ENCODE measurements at places on chromosomes 13 and 19.

GRCh38 chr13:95643571-95643935 is 953 bp downstream of the DZIP1 start:
- peaks cover 62% of the 10 kb centered on the region for H3K27me3 ChIP-seq
- H3K4me3 ChIP-seq = no peak overlapping the region
- no peaks in the 10 kb centered on the region for H3K36me3 ChIP-seq
- no peaks in the 10 kb centered on the region for H3K4me1 ChIP-seq
- no peak overlapping the region for H3K27ac ChIP-seq

DNA sequence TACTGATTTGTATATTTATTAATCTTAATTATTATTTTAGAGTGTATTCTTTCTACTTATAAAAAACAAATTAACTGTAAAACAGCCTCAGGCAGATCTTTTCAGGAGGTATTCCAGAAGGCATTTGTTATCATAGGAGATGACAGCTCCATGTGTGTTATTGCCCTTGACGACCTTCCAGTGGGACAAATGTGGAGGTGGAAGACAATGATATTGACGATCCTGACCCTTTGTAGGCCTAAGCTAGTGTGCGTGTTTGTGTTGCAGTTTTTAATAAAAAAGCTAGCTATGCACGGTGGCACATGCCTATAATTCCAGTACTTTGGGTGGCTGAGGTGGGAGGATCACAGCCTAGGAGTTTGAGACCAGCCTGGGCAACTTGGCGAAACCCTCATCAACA is 46.7 kb downstream of the NDFIP2 start:
- DNase-seq = no peak
- peaks cover 9% of the 10 kb centered on the region for H3K36me3 ChIP-seq
- no peak overlapping the region for H3K4me3 ChIP-seq
- peaks cover 7% of the 10 kb centered on the region for H3K4me1 ChIP-seq

GRCh38 chr13:23751195-23751594 is 138.0 kb downstream of the MIPEP start:
- H3K4me3 ChIP-seq = no peak overlapping the region
- no peaks in the 10 kb centered on the region for H3K4me1 ChIP-seq
- no peaks in the 10 kb centered on the region for H3K36me3 ChIP-seq
- H3K27me3 ChIP-seq = no peaks in the 10 kb centered on the region

DNA sequence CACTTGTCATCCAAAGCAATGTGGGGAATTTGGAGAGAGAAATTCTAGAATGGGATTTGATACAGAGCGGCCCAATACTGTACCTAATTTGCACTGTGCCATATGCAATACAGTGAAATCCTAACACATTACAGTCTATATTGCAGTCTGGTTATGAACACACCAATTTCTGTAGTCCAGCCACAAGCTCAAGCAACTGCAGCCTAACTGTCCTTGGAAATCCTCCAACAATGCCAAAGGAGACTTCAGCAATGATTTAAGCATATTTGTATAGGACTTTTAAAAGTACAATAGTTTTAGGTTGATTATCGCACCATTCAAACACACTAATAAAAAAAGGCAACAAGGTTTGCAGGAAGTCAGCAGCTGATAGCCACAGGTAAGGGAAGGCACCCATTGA is 17.3 kb downstream of the DIAPH3 start:
- no peak overlapping the region for H3K27ac ChIP-seq
- H3K4me1 ChIP-seq = no peaks in the 10 kb centered on the region
- no peak for DNase-seq

GRCh38 chr19:35539850-35540249 is 5.6 kb upstream of the TMEM147 start:
- no peaks in the 10 kb centered on the region for H3K36me3 ChIP-seq
- no peak for DNase-seq
- no peaks in the 10 kb centered on the region for H3K27me3 ChIP-seq
- H3K4me1 ChIP-seq = peaks cover 8% of the 10 kb centered on the region
- H3K4me3 ChIP-seq = no peak overlapping the region
- H3K27ac ChIP-seq = no peak overlapping the region

DNA sequence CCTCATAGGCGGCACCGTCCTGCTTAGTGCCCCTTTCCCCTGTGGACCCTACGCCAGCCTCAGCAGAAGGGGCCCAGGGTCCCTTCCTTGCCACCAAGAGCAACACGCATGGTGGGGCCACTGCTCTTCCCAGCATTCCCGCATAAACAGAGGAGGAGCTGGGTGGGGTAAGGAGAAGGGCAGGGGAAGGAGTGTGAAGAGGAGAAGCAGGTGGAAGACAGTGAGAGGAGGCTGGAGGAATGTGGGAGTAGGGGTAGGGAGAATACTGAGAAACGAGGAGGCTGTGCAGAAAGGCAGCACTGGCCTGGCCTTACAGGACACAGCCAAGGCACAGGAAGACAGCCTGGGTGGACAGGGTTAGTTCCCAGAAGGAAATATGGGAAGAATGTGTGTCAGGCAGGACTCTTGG is 43.9 kb downstream of the ZNF331 start:
- H3K36me3 ChIP-seq = peaks cover 13% of the 10 kb centered on the region
- H3K27me3 ChIP-seq = no peaks in the 10 kb centered on the region
- H3K4me1 ChIP-seq = no peaks in the 10 kb centered on the region
- no peak for DNase-seq

GRCh38 chr13:45200701-45201232 is at the start of gene KCTD4:
Gene KCTD4 (minus strand): TSS chr13:45201045. CDS start chr13:45194567, 6,478 bp downstream.
- H3K27me3 ChIP-seq = no peaks in the 10 kb centered on the region
- DNase-seq = no peak
- H3K4me1 ChIP-seq = no peaks in the 10 kb centered on the region
- H3K4me3 ChIP-seq = no peak within 1 kb of the TSS
- no peaks in the 10 kb centered on the region for H3K36me3 ChIP-seq
- no peak within 1 kb of the TSS for H3K27ac ChIP-seq

GRCh38 chr13:48536621-48537250 is 3.9 kb upstream of the RCBTB2 start:
- DNase-seq = no peak
- H3K27me3 ChIP-seq = no peaks in the 10 kb centered on the region
- H3K27ac ChIP-seq = no peak overlapping the region

- H3K36me3 ChIP-seq = no peaks in the 10 kb centered on the region
- DNase-seq = no peak
- no peak overlapping the region for H3K4me3 ChIP-seq
- no peak overlapping the region for H3K27ac ChIP-seq
- peaks cover 21% of the 10 kb centered on the region for H3K27me3 ChIP-seq
Observed at GRCh38 chr19:3039641-3040077, 10.6 kb upstream of the TLE2 start.

DNA sequence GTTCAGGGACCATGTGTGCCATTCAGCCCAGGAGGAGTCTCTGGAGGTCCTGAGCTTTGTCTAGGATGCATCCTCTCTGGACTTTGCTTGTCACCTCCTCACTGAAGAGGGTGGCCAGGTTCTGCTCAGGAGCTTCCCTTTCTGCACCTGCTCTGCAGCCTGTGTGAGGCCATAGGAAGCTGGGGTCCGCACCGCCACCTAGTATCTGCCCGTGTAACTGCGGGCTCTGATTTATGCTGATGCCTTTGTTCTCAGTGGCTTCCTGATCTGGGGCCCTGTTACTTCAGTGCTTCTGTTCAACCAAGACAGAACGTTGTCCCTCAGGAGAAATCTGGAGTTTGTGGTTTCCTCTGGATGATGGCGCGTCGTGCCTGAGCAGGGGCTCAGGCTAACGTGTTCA is 15.5 kb downstream of the ZNF610 start:
- no peak for DNase-seq
- no peaks in the 10 kb centered on the region for H3K36me3 ChIP-seq
- H3K27ac ChIP-seq = no peak overlapping the region
- H3K4me3 ChIP-seq = no peak overlapping the region
- H3K4me1 ChIP-seq = no peaks in the 10 kb centered on the region

- H3K27me3 ChIP-seq = peaks cover 66% of the 10 kb centered on the region
- H3K36me3 ChIP-seq = no peaks in the 10 kb centered on the region
- DNase-seq = no peak
- H3K27ac ChIP-seq = no peak overlapping the region
Observed at GRCh38 chr13:27789495-27790303, 2.6 kb upstream of the GSX1 start.

- no peak overlapping the region for H3K4me3 ChIP-seq
- DNase-seq = no peak
- no peaks in the 10 kb centered on the region for H3K27me3 ChIP-seq
- H3K27ac ChIP-seq = no peak overlapping the region
- peaks cover 99% of the 10 kb centered on the region for H3K36me3 ChIP-seq
Observed at GRCh38 chr19:2113439-2114211, 16.9 kb downstream of the IZUMO4 start.

- no peak for DNase-seq
- H3K4me1 ChIP-seq = no peaks in the 10 kb centered on the region
- no peaks in the 10 kb centered on the region for H3K27me3 ChIP-seq
- H3K36me3 ChIP-seq = peaks cover under 1% of the 10 kb centered on the region
Observed at GRCh38 chr19:58218899-58219298, 9.8 kb upstream of the ZNF544 start.

DNA sequence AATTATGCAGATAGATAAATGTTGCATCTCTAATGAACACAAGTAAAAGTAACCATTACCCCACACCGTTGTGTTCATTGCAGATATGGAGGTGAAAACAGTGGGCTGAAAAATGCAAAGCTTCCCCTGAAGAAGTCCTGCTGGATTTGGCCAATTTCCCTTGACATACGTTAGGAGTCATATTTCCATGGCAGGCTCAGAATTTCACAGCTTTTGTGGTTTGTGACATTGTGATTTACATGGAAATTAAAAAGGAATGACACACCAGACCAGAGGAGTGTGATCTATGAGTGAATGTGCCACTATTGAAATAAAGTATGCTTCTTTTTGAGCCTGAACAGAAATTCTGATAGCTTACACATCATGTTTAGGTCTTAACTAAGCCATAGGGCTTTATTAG is 221.1 kb upstream of the TMTC4 start:
- no peaks in the 10 kb centered on the region for H3K4me1 ChIP-seq
- H3K27ac ChIP-seq = no peak overlapping the region
- no peak overlapping the region for H3K4me3 ChIP-seq
- DNase-seq = no peak
- no peaks in the 10 kb centered on the region for H3K36me3 ChIP-seq

DNA sequence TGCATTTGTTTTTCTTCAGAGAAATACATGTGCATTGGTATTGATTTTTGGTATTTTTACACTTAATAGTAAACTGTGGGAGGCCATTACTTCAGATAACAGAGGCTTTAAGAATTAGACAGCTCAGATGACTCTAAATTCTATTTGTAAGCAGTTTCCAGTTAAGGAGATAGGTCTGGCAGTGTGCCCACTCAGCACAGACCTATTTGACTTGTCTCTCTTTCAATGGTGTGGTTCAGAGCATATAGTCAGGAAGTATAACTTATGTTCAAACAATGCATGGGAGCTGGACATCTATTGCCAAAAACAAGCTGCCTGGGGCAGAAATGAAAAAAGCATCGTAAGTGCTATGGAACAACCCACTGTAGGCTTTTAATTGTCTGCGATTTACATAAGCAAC is 370.7 kb downstream of the HS6ST3 start:
- no peaks in the 10 kb centered on the region for H3K27me3 ChIP-seq
- no peaks in the 10 kb centered on the region for H3K4me1 ChIP-seq
- no peak overlapping the region for H3K27ac ChIP-seq
- no peak overlapping the region for H3K4me3 ChIP-seq
- no peaks in the 10 kb centered on the region for H3K36me3 ChIP-seq
- DNase-seq = no peak

DNA sequence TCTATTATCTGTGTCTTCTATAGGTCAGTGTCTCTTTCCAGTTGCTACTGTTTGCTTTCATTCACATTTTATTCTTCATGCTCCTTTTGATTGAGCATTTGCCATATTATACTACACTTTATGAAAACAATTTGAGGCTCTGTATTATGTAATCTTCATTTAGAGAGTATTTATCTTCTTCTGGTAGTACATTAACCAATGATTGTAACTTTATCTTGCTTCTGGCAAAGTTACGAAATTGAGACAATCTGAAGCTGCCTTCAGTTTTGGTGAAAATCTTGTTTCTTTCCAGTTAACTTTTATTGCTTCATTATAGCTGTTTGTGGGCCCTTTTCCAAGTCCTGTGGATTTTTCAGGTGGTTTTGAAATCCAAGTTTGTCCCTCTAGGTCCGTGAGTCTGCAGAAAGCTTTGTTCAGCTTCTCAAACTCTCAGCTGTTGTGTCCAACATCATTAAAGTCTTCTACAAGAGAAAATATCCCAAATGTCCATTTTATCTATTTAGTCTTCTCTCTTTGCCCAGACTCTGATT is 1255.4 kb upstream of the SPRY2 start:
- no peak overlapping the region for H3K27ac ChIP-seq
- DNase-seq = no peak
- H3K4me1 ChIP-seq = no peaks in the 10 kb centered on the region
- no peak overlapping the region for H3K4me3 ChIP-seq

DNA sequence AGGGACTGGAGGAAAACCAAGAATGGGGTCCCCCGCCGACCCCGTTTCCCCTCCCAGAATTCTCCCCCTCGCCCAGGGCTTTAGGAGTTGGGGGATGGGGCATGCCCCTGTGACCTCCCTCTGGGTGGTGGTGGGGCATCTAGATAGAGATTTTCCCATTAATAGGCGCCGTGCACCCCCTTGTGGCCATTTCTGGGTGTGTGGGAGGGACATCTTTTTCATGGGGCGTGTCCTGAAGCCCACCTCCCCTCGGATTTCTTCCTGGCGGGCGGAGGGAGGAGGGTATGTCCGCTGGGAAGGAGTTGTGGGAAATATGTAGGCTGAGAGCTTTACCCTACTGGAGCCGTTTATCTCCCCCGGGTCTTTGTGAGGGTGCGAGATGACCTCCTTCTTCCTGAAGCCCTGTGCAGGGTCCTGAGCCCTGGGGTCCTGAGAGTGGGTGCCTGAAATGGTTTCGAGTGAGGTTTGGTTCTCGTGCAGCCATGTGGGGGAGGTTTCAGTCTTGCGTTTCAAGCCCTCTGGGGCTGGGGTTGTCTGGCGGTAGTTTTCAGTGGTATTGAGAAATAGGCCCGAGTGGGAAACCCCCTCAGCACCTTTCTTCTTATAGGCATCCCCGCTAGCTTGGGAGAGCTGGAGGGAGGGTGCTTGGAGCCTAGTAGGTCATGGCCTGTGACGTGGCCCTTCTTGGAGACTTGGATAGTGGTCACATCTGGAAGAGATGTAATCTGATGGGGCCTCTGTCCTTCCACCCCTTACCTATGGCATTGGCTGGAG is 1.0 kb downstream of the PRMT1 start:
- no peaks in the 10 kb centered on the region for H3K27me3 ChIP-seq
- peaks cover 15% of the 10 kb centered on the region for H3K4me1 ChIP-seq
- H3K27ac ChIP-seq = peak overlapping the region; percentile 92

DNA sequence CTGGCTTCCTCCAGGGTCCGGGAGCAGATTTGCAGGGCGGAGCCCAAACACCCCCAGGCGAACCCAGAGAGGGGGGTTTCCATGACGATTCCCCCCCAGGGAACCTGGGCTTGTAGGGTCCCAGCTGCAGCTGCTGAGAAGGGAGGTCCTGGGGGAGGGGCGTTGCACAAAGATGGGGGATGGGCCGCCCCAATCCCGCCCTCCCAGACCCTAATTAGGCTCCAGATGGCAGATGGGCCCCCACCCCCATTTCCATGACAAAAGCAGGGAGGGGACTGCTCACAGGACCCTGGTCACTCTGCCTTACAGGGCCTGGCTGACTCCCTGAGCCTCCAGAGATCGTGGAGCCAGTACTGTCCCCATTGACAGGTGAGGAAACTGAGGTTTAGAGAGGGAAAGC is 15.2 kb downstream of the ELAVL3 start:
- no peak overlapping the region for H3K27ac ChIP-seq
- no peak overlapping the region for H3K4me3 ChIP-seq
- no peaks in the 10 kb centered on the region for H3K36me3 ChIP-seq

GRCh38 chr19:8254286-8255001 is 45.3 kb downstream of the CERS4 start:
- H3K27ac ChIP-seq = no peak overlapping the region
- no peaks in the 10 kb centered on the region for H3K27me3 ChIP-seq
- no peaks in the 10 kb centered on the region for H3K4me1 ChIP-seq
- no peak for DNase-seq

Measured in thymus (tissue), 14 donors.